T-helper 22 cell (primary cell): ENCODE measurements at places on chromosomes 6 and 20.

DNA sequence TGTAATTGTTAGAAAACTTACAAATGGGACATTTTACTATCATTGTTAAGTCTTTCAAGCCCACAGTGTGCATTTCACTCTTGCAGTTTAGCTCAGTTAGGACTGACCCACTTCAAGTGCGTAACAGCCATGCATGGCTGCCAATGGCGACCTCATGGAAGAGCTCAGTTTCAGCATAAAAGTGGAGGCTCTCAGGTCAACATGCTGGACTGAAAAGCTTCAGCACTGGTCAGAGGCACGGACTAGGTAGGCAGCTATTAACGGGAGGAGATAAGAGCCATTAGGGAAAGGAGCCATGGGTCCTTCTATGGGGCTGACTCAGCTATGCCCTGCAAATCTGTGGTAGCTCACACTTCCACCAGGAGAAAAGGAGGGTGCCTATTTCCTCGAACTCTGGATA, 101.8 kb downstream of the TTLL2 start:
- DNase-seq, result no peak

GRCh38 chr6:168885196-168885595, 368.4 kb downstream of the THBS2 start:
- DNase-seq, result no peak

- no peak for DNase-seq
These were observed 3.9 kb downstream of the OLIG3 start for GRCh38 chr6:137490006-137490905.

DNA sequence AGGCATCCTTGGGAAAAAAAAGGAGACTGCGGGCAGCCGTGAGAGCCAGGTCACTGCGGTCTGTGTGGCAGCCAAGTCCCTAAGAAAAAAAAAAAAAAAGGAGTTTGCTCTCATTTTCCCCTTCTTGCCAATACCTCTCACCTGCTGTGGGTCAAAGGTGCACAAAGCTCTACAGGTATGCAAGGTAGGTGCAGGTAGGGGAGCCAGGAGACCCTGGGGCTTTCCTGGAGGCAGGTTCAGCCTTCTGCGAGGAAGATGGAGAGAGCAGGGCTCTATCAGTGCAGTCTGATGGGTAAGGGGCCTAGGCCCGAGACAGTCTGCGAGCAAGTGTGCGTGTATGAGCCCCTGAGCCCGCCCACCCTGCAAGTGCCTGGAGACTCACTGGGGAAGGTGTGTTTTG, 12.3 kb upstream of the SNAI1 start:
- DNase-seq, result no peak
